Activated T-helper 17 cell treated with anti-CD3 and anti-CD28 coated beads, Interleukin-2, amount 50 U/mL, for 72 hours (primary cell): ENCODE measurements at places on chromosomes 11 and 22.

GRCh38 chr22:46654426-46654825 is 34.2 kb downstream of the GRAMD4 start:
- no peak for ATAC-seq

DNA sequence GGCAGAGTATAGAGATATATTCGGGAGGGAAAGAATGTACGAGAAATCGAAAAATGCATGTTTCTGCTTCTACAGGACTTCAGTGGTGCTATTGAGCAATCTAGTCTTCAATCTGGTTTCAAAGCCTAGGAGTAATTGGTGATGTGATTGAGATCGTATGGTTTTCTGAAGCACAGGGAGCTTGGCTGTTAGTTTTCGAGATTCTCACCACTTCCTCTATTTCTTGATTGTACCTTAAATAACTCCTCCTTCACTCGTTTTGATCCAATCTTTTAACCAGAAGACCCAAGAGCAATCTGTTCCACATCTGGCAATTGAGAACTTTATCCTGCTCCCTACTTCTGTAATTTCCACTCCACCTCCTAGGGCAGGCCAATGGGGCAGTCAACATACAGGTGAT is 518 bp downstream of the CCDC179 start:
- ATAC-seq = no peak

GRCh38 chr11:86245369-86246292 is 1.1 kb downstream of the EED start:
- ATAC-seq = peak; percentile 25

DNA sequence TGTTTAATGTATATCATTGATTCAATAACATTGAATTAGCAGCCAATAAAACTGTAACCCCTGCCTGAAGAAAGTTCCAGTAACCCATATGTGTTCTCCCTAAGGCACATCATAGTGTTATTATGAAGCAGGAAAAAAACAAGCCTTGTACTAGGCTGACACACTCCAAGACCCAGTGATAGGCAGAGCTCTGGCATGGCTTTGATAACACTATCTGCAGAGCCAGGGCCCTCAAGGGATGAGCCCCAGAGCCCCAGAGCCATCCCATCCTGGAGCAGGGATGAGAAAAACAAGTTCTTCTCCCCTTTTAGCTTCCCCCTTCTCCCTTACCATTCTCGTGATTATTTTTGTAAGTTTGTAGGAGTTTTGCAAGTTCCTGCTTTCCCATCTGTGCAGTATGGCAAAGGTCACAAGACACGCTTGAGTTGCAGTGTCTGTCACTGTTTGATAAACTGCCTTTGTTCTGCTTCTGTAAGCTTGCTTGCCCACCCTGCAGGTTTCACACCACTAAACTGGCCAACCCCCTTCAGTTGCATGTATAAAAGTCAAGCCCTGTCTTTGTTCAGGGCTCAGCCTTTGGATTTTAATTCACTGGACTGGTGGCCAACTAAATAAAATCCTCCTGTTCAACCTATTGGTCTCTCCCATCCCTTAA is 22.3 kb upstream of the GUCY1A2 start:
- no peak for ATAC-seq

DNA sequence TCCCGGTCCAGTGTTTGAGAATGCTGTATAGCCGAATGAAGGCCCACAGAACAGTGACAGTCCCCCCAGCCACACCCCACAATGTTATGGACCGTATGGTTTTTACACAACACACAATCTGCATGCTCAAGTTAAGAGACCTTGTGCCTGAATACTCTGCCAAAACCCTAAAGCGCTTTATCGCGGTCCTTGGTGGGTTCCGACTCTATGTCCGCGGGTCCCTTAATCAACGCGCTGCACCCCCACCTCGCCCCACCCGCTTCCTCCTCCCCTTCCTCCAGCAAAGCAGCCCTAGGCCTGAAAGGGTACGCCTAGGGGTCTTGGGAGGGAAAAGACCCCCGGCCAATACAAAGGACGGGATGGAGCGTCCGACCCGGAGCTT is 442 bp downstream of the COPB1 start:
- ATAC-seq = peak; percentile 50
